Activated CD4-positive, alpha-beta T cell treated with anti-CD3 and anti-CD28 coated beads, Interleukin-2, amount 10 ng/mL, durations not matched to agents 24 days and 14 days (primary cell): ENCODE measurements at places on chromosomes 4 and X. TPM values are rescaled to one million over a fixed set of nuclear protein-coding genes. Genes with fewer than 3 reads are reported as not detected.

Gene EVC2
- total RNA-seq: 0.31 and 0.40 TPM in 2 replicates

Gene CXorf38
- 16.6 and 16.8 TPM in 2 replicates for total RNA-seq

GRCh38 chr4:3122081-3122563, 47.6 kb downstream of the HTT start:
- no peak for DNase-seq

Gene FHDC1
- total RNA-seq: 0.05 TPM in 2 replicates

Gene ALAS2
- total RNA-seq: not detected in 2 replicates

- no peak for DNase-seq
Observed at GRCh38 chr4:128350449-128351045, 62.9 kb upstream of the PGRMC2 start.
